ENCODE measurements at places on chromosomes 2 and 18.

GRCh38 chr18:75638776-75639471 is 211.4 kb upstream of the SMIM21 start:
- no peak for DNase-seq

DNA sequence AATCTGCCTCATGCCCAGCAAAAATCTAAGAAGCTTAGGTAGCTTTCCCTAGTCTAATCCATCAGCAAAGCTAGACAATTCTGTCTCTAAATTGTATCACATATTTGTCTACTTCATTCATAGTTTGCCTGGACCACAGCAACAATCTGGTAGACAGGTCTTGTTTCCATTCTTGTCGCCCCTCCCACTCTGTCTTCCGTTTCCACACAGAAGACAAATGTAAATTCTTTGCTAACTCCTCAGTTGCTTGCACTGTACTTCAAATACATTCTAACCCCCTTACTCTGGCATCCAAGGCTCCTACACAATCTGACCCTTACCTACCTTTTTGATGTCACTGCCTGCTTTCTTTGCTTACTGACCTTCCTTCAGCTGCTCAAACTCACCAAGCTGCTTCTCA is 40.1 kb downstream of the THUMPD2 start:
- DNase-seq: no peak

GRCh38 chr18:76444446-76445105 is 50.5 kb downstream of the ZNF516 start:
- DNase-seq: no peak

DNA sequence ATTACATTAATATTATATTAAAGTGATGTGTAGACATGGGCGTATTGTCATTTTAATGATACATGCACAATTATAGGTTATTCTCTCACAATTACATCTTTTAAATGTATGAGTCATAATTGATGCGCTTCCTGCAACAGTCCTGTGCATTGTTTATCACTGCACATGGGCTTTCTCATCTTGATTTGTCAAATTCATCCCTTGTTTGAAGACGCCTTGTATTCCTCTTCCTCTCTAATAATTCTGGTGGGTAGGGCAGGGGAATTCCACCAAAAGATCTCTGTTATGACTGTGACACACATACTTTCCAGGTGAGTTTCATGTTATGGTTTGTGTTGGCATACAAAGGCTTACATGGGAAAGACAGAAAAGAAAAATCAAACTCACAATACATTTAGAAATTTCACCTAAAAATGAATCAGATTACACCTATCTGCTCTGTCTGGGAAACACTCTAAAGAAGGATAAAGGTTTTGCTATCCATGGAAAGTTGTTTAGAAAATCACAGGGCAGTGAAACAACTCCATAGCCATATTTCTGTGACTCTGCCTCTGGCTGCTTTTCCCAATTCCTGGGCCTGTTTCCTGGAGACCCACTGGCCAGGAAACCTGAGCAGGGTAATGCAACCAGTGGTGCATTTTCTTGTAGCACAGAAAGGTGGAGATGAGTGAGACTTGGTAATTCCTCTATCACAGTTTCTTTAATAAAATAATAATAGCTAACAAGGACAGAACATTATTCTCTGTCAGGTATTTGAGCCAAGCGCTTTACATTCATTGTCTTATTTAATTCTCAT is 13.2 kb downstream of the SLC9A2 start:
- no peak for DNase-seq

- no peak for DNase-seq
Observed at GRCh38 chr2:37357069-37357468, 12.6 kb downstream of the QPCT start.

DNA sequence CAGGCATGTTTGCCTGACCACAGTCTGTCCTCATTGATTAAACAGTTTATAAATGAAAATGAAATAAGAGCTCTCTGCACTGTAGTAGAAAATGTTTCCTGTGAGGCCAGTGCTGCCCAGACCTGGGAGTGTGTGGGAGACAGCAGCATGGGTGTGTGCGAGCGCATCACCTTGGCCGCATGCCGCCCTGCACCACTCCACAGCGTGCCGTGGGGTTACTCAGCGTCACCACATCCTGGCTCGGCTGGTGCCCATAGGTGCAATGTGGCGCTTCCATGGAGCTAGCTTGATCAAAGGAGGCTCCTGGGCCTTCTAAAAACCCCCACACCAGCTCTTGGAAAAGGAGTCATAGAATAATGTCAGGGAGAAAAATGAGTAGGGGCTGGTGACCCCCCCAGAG is 76.0 kb upstream of the EPC2 start:
- DNase-seq: no peak

DNA sequence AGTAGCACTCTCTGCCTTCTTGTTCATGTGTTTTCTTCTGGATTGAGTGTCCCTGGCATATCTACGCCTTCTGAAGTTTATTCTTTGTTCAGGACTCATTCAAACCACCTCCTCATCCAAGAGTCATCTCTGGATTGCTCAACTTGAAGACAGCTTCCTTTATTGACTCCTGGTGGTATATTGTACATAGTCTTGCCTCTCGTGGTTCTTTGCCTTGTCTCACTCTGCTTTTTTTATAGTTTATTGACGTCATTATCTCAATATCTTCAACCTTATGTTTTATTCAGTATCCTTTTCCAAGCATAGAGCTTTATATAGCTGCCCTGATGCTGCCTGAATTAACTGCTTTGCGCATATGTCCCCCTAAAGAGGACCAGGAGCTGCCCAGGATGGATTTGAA is 161.7 kb downstream of the INSIG2 start:
- DNase-seq: no peak

All from SIG-M5 (cell line).